ENCODE measurements at places on chromosomes 16 and 17.

GRCh38 chr17:71113347-71113746, 944.0 kb downstream of the KCNJ2 start:
- DNase-seq: no peak

DNA sequence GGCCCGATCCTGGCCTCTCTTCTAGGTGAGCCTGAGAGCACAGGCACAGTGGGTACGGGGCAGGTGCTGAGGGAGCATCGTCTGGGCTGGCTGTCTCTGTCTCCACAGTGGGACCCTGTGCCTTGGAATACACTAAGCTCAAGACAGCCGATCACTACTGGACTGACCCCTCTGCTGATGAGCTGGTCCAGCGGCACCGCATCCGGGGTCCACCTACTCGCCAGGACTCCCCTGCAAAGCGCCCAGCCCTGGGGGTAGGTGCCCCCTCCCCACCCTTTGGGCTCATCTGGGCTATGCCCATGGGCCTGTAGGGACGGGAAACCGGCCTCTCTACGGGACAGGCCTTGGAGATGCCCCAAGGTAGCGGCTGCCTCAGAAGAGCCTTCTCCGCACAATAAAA, 25.6 kb downstream of the SGSM2 start:
- no peak for DNase-seq

DNA sequence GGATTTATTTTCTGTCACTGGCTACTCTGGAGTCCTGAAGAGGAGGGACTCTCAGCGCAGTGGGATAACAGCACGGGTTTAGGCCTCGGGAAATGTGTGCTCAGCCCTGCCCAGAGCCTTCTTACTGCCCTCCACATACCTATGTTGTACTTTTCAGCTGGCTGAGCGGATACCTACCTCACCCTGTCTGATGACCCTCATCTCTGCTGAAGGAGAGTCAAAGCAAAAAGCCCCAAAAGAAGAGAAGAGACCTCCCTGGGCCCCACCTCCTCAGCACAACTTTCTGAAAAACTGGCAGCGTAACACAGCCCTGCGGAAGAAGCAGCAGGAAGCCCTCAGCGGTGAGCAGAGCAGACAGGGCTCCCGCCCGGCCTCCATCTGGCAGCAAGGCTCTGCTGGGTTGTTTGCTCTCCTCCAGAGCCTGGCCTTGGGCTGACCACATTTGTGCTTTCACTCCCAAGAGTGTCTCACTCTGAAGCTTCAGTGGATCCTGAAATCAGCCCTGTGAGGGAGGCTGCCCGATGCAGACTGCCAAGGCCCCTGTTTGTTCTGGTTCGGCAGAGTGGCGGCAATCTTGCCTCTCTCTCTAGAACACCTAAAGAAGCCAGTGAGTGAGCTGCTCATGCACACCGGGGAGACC, 10.3 kb downstream of the MYCBPAP start:
- DNase-seq: no peak

DNA sequence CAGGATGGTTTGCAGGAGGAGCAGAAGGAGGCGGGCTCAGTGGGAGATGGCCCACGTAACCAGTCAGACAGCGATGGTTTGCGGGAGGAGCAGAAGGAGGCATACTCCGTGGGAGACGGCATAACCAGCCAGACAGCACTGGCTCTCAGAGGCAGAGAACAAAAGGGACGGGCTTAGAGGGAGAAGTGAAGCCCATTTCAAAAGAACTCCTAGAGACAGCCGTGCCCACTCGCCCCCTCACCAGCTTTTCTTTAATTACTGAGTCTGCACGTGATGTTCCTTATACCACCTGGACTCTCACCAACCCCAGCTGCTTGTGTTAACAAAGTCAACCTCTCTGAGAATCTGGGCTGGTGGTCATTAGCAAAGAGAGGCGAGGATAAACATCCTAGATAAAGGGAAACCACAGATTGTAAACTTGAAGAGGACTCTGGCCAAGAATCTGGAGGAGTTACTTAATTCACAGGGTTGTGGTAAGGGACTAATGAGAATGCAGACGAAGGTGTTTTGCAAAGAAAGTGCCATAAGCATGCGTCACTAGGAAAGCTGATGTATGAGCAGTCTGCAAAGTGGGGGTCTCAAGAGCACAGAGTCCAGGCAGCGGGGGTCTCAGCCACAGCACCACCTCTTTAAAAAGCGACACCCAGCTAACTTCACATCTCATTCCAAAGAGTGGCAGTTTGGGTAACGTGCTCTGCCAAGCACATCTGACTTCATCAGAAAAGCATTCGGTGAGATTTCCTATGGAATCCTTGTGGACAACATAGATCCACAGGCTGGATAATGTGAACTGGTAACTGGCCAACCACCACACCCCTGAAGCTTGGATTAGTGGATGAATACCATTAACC, 51.7 kb downstream of the NXN start:
- DNase-seq: no peak
